Urothelium cell line (cell line): ENCODE measurements at places on chromosomes 7 and 10.

DNA sequence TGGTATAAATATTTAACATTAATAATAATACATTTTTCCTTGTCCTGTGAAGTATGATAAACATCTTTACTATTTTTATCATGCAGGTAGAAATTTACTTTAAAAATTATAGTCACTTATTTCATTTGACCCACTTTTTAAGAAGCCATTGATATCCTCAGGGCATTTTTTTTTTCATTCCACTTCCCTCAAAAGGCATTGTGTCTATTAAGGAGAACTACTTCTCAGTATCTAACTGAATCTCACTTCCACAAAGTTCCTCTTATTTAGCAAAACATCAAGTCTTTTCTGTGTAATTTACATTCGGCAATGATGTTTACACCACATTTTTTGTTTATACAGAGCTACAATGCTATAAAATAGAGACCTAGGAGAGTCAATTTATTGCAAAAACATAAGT, 388.2 kb upstream of the AKR1E2 start:
- DNase-seq = no peak

DNA sequence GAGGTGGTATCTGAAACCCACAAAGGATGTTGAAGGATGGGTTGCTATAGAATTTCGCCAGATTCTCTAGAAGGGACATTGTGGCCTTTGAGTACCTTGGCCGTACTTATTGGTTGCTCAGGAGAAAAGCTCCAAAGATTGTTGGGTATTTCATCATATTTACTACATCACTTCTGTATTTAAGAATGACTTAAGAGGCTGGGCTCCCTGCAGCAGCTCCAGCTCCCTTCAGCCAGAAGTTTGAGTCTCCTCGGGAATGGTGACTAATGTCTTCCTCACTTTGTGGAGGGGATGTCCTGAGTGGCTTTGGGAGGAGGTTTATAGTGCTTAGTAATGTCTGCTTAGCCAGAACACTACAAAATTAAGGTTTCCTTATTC, 18.1 kb downstream of the MINDY4 start:
- DNase-seq = no peak

DNA sequence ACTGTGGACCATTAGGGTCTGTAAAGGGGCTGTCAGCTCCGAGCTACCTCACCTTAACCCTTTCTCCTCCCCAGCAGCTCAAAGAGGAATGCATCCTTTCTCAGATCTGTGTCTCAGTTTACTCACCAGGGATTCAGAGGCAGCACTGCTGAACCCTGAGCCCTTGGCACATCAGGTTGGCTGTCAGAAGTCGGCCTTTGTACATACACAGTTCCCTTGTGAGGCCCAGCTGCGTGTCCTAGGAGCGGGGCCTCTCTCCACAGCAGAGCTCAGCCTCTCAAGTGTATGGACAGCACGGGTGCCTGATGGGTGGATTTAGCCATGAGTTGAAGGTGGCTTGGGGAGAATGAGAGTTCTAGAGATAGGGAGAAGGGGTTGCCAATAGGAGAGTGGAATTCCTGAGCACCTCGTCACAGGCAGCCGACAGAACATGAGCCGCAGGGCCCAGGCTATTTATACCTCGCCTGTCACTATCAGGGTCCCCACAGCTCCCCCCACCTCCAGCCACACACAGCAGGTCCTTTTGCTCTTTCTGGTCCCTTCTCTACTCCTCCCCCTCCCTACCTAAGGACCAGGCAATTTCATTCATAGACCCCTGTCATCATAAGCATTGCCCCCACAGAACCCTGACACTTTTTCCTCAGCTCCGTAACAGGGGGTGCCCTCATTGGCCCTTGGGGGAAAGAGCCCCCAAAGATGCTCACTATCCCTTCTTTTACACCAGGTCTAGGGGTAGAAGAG, 2.1 kb upstream of the FLNC start:
- peak; percentile 52 for DNase-seq

DNA sequence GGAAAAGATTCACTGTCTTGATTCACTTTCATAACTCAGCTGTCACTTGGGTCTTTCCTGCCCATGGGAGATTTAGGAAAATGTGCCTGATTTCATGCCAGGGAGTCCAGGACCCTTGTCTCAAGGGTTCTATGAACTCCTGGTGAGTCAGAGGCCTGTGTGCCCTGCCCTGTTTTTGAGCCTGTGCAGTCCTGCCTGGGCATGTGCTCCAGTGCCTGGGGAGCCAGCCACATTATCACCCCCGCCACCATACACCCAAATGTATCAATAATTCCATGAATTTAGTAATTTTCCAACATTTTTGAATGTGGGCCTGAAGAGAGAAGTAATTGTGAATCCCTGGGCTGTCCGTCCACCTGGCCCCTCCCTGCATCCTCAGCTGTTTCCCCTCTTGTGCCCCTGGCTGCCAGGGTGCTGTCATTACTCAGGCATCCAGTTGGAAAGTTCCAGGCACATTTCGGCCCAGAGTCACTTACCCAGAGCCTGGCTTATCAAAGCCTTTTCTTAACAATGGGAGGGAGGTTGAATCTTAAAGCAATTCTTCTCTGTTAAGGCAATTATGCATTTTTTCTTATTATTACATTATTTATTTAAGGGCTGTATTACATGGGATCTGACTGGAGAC, 287.8 kb upstream of the CDC14C start:
- DNase-seq = peak; percentile 60

DNA sequence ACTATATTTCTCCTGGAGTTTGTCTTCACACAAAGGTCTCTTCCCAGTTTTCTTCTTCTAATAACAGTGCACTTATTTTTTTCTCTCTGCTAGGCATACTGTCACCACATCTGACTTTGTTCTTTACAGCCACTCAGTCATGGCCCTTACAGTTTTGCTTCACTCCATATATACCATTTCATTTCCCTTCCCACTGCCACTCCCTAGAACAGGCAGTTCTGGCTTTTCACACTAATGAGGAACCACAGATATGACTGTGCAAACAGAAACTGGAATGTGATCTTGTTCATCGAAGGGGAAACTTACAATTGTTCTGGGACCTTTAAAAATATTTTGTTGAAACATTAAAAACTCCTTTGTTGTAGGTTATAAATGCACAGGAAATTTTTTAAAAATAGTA, 67.3 kb downstream of the EPDR1 start:
- peak; percentile 21 for DNase-seq

GRCh38 chr7:17815318-17815717, 125.0 kb downstream of the SNX13 start:
- DNase-seq = no peak

- peak; percentile 66 for DNase-seq
Observed at GRCh38 chr7:102431617-102432298, 1.6 kb upstream of the ORAI2 start.

DNA sequence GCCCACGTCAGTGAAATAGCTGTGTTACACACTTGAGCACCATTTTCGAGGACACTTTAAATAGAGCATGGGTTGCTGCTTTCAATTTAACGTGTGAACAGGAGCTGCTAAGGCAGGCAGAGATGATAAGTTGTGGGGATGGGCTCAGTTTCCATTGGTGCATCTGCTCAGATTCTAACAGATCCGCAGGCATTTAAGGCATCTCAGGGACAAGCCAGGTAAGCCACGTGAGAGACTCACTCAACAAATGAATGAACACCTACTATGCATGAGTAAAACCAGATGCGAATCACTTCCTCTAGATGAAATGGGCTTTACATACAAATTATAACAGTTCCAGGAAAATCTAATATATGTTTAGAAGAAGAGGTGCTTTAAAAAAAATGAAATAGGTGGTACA, 34.6 kb downstream of the PLXNA4 start:
- DNase-seq = no peak

GRCh38 chr7:12820777-12821176, 133.3 kb downstream of the ARL4A start:
- DNase-seq = no peak

- DNase-seq = no peak
Observed at GRCh38 chr7:149454006-149454405, 6.9 kb downstream of the ZNF777 start.

DNA sequence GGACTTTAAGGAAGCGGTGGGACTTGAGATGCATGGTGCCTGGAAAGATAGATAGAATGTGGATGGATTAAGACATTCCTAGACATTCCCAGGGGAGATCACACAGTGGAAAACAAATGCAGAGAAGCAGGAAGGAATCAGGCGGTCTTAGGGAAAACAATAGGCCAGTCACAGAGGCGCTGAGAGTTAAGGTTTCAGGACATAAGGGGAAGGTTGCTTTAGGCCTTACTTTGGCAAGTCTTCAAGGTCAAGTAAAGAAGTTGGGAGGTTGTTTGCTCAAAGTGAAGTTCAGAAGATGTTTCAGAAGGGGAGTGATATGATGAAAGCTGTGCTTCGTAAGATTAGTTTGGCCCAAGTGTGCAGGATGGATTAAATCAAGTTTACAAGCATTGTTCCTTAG, 109.4 kb downstream of the SUGCT start:
- no peak for DNase-seq

GRCh38 chr7:7667187-7667586, 26.6 kb downstream of the UMAD1 start:
- DNase-seq = no peak

DNA sequence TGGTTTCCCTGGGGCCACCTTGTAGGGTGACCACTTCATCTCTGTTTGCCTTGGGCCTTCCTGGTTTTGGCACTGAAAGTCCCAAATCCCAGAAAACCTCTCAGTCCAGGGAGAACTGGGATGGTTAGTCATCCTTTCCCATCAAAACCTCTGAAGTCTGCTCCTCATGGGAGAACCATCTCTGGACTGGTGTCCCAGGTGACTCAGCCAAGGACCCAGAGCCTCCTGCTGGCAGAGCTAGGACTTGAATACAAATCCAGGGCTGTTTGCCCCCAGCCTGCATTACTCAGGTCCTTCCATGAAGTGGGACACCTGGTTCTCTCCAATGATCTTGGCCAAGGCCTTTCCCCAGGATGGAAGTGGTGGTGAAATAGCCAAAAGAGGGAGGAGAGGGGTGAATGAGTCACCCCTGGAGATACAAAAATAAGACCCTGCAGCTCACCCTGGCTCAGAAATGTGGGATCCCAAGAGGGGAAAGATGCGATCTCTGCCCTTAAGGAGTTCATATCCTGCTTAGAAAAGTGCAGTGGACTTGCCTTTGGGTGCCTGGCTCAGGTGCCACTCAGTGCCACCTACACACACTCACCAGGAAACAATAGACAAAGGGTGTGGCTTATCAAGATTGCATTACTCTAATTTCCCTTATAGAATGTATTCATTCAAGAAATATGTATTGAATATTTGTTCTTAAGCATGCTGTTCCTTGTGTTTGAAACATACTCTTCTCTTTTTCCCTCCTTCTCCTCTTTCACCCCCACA, 22.0 kb downstream of the ADRA2A start:
- peak; percentile 29 for DNase-seq

DNA sequence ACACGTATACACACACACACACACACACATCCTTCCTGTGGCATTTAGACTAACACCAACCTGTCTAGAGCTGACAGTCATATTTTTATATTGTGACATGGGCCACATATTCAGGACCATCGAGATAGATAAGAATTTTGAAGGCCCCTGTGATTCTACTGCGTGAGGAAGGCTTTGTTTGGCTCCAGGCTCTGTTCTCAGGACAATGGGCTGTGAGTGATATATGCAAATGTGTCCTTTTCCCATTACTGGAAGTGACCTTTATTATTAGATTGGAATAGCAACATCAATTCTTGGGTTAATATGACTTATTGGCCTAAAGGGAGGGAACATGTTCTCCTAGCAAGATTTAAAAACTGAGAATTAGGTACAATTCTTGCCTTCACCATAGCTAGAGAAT, 156.1 kb downstream of the SPAG6 start:
- DNase-seq = no peak

DNA sequence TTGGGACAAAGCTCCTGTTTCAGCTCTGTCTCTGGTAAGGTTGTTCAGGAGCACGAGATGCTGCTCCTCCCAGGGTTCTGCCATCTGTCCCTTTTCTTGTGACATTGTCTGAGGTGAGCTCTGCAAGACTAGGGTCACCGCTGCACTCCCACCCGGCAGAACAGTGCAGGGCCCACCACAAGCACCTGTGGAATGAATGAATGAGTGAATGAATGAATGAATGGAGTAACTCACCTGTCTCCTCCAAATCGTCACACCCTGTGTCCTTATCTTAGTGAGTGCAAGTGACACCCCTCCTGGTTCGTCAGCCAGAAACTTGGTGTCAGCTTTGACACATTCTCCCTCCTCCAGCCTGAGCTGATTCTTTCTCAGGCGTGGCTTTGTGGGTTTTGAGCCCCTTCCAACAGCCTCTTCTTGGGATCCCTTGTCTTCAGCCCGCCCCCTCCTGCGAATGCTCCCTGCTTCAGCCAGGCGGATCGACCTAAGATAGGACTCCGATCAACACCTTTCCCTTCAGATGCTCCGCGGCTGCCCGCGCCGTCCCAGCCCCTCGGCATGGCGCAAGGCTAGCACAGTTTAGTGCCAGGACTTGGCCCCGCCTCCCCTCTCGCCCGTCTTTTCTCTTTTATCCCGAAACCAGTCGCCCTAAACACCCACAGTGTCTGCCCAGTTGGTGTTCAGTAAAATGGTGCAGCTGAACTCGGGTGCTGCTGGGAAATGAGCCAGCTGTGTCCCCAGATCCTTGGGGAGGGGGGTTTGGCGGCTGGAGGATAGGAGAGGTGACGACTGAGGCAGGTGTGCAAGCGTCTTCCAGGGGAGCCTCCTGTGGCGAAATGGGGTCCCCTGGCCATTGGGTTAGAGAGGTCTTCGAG, 89.3 kb downstream of the BEND7 start:
- DNase-seq = no peak

DNA sequence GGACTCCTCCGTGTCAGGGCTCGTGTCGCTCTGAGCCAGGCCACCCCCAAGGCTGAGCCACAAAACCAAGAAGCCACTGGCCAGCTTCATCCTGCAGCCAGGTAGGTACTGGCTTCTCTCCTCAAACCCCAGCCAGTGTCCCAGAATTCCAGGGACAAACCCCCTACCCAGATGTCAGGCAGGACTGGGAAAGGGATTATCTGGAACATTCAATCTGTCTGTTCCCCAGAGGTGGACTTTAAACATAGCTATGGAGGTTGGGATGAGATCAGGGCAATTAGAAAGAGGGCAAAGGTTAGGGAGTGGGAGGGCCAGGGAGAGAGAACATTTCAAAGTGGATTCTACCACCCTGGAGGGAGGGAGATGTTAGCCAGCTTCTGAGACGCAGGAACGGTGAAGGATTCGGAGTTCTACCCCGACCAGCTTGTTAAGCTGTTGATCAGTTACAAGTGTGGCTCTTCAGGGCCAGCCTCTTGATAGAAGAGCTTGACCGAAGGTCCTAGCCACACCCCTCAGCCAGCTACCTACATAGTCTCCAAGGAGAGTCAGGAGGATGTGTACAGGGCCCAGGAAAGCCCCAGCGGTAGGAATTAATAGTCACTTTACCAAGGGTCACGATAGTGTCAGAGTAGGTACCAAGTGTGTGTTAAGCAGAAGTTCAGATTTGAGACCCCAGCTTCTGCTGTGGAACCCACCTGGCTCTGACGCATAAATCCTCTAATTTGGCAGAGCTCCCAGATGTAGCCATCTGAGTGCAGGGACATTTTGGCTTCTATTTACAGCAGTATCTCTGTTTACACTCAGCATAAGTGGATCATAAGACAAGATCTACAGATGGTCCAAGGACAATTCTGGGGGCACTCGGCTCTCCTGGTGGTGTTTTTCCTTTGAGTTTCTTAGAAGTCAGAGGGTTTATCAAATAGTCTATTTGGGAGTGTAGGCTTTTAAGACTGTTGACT, at the start of gene PLA2G12B:
Gene PLA2G12B, minus strand, starts transcription at position 211 of the 959 bp plus-strand sequence. Its CDS starts 121 bp downstream, at position 90.
- DNase-seq = no peak

- DNase-seq = no peak
Observed at GRCh38 chr7:2603044-2603965, 28.5 kb upstream of the TTYH3 start.

GRCh38 chr7:106216923-106217542, 67.8 kb downstream of the NAMPT start:
- DNase-seq = peak; percentile 73

- DNase-seq = no peak
Observed at GRCh38 chr7:3117081-3117480, 73.4 kb upstream of the CARD11 start.

- no peak for DNase-seq
Observed at GRCh38 chr10:59962756-59963155, 56.4 kb upstream of the CCDC6 start.
